ENCODE measurements at places on chromosomes 4 and X. TPM values are rescaled to one million over a fixed set of nuclear protein-coding genes. Genes with fewer than 3 reads are reported as not detected.

- no peak for DNase-seq
Observed at GRCh38 chrX:49133759-49134158, 10.2 kb upstream of the GPKOW start.

DNA sequence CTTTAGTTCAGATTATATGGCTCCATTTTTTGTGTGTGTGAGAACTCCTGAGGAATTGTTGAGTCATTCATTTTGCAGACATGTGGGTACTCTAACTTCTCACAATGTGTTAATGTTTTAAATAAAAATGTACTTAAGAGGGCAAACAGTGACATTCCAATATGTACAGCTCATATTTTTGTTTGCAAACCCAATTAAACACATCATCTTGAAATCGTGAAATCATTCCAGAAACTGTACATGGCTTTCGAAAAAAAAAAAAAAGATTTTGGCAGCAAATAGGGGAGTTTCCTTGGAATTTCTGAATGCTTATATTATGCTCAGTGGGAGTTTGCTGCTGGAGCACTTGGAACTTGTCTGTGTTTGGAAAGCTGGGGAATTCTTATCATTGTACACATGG is 85.0 kb downstream of the HPGD start:
- no peak for DNase-seq

DNA sequence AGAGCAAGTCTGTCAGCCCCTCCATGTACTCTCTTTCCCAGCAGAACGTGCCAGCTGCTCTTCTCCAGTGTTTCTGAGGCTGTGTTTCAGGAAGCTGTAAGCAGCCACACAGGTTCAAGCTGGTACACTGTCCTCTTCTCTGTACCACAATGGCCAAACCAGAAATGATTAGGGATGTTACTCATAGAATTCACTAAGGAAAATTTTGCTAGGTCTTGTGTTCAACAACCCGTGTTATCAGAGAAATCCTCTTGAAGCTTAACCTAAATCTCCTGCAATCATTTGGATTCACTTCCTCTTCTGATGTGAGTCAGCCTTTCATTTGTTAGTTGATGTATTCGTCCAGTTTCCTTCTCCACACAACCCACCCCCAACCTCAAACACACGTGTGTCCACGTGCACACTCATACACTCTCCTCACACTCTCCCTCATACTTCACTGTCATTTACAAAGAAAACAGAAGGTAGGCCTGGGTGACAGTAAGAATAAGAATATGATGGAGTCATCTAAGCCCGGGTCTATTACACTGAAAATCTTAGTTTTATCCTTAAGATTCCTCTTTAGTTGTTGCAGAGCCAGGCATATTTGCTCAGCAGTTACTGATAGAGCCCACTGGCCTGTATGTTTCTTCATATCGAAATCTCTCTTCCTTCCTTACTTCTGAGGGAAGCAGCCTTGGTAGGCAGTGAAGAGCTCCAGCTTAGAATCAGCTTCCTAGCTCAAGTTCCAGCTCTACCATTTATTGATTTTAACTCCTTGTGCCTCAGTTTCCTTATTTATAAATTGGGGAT is 63.4 kb downstream of the DCUN1D4 start:
- no peak for DNase-seq

DNA sequence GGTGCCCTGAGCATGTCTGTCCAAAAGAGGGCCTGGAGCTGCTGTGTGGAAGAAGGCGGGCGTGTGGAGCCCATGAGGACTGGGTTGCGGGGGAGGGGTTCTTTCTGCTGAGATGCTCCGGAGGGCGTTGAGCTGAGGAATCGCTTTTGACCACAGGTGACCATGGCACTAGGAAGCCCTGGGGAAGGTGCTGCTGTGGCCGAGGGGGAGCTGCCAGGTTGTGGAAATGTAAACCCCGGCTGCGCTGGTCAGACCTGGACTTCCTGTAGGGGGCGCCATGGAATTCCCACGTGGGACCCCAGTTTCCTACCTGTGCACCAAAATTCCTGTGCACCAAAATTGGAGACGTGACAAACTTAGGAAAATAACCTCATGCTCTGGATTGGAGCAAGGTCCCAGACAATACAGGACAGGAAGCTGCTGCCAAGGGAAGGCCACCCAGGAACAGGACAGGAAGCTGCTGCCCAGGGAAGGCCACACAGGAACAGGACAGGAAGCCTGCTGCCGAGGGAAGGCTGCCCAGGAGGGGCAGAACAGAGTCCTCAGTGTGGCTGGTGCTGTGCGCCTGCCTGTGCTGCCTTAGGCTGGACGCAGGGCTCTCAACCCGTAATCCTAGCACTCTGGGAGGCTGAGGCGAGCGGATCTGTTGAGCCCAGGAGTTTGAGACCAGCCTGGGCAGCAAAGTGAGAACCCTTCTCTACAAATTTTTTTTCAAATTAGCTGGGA is 28.4 kb upstream of the UVSSA start:
- DNase-seq = peak; percentile 55

- DNase-seq = no peak
Observed at GRCh38 chr4:18138076-18138665, 116.6 kb upstream of the LCORL start.

The IBSP gene
- total RNA-seq = not detected

DNA sequence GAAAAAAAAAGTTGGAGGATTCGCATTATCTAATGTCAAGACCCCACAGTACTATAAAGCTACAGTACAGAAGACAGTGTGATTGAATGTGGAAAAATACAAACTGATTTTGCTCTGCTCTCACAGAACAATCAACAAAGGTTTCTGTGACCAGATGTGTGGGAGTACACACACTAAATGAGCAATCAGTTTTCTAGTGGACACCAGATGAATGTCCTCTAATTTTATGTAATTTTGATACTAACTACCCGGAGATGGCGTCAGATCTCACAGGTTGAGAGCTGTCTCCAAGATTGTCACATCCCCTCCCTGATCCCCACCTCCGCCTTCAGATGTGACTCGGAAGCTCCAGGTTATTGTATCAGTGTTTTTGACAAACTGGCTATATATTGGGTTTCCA is 81.9 kb upstream of the HUWE1 start:
- no peak for DNase-seq

- DNase-seq = no peak
Observed at GRCh38 chrX:39921838-39922237, 175.9 kb downstream of the BCOR start.

The SSX2 gene
- not detected for total RNA-seq

Data from heart left ventricle (tissue), 16 donors.